ENCODE measurements at places on chromosomes 12 and 14.

DNA sequence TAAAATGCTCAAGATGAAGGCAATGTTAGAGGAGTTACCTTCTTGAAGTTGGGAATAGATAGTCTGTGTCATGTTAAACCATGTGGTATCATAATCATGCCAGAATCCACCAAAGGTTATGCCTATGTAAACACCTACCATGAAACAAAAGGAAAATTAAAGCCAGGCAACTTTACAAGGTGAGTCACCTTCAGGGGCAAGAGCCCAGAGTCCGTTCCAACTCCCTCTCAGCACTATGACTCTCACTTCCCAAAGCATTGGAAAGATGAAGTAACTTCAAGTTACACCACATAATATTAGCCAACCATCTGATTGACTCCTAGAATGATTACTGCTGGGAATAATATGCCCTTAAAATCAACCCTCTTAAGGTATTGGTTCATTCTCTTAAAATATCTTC lies 38.5 kb downstream of the CATSPERB start:
- DNase-seq: peak; percentile 19

- DNase-seq: peak; percentile 52
These were observed 75.4 kb downstream of the IFT81 start for GRCh38 chr12:110199339-110200123.

DNA sequence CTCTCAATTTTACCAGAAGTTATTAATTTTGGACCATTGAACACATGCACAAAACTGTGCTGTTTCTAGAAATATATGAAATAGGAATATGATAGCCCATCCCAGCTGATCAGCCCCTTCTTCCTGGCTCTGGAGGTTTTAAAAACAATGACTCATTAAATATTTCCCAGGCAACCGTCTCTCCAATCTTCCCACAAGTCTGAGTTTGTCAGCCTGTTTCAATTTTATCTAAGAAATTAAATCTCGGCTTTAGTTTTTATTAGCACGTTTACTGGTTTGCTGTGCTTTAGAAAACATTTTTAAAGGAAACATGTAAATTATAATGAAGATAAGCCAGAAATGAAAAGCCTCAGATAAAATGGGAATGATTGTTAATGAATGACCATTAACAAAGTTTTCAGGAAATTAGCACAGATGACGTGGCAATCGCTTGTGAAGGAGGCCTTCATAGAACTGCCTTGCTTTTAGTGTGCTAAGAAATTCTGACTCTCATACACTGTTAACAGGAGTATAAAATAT lies 89.3 kb upstream of the RAP1B start:
- DNase-seq: peak; percentile 80

- peak; percentile 33 for DNase-seq
These were observed 93.7 kb upstream of the PTPRR start for GRCh38 chr12:71014180-71014785.

DNA sequence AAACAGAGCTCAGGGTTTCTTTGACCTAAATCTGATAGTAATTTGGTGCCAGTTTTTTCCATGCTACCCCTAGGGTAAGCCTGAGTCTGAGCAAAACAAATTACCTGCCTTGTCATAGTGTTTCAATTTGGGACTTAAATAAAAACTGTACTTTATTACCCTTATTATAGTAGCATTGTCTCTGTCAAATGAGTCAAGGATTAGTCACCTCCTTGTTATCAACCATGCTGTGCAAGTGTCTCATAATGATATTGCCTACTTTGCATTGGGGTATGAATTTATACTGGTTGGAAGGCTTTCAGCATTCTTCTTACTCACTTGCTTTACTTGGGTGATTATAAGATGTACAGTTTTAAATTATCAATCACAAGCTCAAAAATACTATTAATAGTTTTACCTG lies 380.0 kb downstream of the LRFN5 start:
- DNase-seq: no peak

GRCh38 chr14:66804141-66804540 lies 296.2 kb downstream of the GPHN start:
- DNase-seq: no peak

DNA sequence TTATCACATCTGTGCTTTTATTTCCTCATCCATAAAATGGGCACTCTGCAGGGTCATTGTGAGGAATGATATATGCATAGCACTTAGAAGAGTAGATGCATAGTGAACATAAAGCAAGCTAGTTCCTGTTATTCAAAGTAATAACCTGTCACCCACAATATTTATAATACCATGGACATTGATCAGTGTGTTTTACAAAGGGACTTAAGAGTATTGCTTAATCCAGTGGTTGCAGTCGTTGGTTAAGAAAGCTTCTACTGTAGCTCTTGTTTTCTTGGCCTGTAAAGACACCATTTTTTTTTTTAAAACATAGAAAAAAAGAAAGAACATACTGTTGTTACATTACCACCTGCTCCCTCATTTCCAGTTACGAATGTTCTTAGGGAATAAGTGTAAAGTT lies 13.1 kb downstream of the METAP2 start:
- DNase-seq: no peak

DNA sequence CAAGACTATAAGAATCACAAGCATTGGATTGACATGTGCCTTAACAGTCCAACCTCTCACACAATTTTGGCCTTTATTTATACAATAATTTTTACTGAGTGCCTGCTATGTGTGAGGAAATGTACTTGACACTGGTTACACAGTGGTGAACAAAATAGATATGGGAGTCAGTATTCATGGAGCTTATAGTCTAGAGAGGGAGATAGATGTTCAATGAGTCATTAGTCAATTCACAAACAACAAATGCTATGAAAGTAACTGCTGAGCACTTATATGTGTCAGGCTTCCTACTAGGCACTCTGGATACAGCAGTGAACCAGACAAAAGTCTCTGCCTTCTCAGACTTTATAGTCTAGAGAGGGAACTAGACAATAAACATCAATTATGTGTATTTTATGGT lies 3.7 kb downstream of the CFAP54 start:
- DNase-seq: no peak

DNA sequence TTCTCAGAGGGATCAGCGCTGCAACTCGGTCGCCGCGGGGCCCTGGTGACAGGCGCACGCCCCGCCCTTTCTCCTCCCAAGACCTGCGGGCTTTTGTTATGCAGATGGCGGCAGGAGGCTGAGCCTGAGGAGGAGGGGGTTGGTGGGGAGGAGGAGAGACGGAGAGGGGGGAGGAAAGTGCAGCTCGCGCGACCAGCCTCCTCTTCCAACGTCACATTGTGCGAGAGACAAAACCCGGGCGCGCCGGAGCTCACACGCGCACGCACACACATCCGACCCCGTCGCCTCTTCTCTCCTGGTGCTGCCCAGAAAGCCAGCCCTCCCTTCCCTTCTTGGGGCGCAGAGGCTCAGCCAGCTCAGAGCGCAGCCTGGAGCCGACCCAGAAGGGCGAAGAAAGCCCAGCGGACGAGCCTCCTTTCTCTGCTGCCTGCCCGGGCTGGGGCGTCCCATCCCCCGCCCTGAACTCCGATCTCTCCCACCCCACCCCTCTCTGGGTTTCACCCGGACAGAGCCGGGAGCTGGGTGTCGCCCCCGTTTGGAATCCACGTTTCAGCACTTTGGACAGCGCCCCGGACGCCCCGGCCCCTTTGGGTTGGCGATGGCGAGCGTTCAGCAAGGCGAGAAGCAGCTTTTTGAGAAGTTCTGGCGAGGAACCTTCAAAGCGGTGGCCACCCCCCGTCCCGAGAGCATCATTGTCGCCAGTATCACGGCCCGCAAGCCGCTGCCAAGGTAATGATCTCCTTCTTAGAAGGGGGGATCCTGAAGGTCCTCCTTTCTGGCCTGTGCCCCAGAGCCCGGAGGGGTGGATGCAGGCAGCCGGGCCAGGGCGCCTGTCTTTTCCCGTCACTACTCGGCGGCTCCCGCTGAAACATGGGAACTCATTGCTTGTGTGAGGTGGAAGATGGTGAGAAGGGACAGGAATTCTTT lies at the start of gene SRRM4:
SRRM4 (plus strand) TSS at position 257 of the 927 bp plus-strand sequence; CDS start at position 599, 342 bp downstream.
- DNase-seq: peak; percentile 23

- no peak for DNase-seq
These were observed 2.6 kb upstream of the WNT10B start for GRCh38 chr12:48973941-48974673.

DNA sequence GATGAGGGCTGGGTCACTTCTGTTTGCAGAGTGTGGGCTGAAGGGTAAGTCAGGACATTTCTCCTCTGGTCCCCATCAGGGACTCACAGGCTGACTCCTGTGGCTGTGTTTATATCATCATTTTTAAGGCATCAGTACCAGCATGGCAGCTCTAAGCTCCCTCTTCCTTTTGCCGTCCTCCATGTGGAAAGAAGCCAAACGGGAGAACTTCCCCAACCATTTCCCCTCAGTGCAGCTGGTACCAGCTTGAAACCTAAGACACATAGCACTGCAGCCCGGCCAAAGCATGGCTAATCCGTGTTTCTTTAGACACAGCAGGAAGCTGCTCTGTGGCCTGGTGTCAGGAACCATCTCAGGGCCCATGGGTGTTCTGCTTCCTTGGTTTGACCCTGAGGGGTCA lies 31.9 kb upstream of the ATP2A2 start:
- no peak for DNase-seq
